Stimulated activated CD8-positive, alpha-beta memory T cell treated with anti-CD3 and anti-CD28 coated beads, Interleukin-4, amount 100 ng/mL, for 1 hour (primary cell): ENCODE measurements at places on chromosomes 4 and X.

GRCh38 chr4:14917298-14917633 is 85.0 kb upstream of the CPEB2 start:
- no peak for DNase-seq

- no peak for DNase-seq
Measured at GRCh38 chr4:164779811-164780216, 25.9 kb downstream of the SMIM31 start.

DNA sequence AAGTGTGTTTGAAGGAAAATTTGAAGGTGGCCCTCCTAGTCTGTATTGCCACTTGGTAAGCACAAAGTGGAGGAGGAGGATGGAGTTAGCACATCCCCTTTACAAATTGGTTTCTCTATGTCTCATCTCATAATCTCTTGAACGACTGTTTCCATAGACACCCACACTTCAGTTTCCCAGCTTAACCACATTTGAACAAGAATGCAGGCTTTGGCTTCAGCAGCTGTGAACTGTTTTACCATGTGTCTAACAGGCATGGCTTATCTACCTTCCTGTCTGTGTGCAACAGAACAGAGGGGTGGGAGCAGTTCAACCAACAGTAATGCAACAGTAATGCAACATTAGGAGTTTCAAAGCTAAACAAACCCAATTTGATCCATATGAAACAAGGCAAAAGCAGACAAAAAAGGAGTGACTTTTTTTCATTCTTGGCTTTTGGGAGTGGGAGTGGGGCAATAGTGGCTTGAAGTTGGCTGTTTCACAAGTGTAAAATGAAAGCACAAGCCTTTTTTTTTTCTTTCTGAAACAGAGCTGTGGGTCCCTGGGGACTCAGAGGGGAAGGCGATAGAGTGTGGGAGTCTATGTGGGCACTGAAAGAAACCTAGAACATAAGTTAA is 108.0 kb downstream of the ITM2A start:
- no peak for DNase-seq

DNA sequence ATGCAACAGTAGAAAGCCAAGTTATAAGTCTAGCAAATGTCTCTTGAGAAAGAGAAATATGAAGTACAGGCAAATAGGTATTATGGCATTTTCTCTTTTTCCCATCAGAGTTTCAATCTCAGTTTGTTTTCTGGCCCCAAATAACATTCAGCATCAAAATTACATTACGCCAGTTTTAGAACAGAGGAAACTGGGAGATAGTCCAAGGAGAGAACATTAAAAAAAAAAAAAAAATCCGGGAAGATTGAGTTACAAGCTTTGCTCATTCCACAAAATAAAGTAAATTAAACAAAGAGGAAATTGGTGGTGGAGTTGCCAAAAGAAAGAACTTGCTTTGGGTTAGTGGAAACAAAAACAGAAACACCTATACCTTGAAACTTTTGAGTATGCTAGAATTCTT is 50.4 kb upstream of the IL13RA2 start:
- no peak for DNase-seq

- no peak for DNase-seq
Measured at GRCh38 chr4:56215141-56215783, 172.0 kb downstream of the AASDH start.

- no peak for DNase-seq
Measured at GRCh38 chr4:23728971-23729370, 160.9 kb downstream of the PPARGC1A start.

GRCh38 chr4:153114771-153115321 is 89.4 kb upstream of the TRIM2 start:
- DNase-seq, result no peak

- no peak for DNase-seq
Measured at GRCh38 chr4:118883861-118884260, 4.8 kb upstream of the SYNPO2 start.

DNA sequence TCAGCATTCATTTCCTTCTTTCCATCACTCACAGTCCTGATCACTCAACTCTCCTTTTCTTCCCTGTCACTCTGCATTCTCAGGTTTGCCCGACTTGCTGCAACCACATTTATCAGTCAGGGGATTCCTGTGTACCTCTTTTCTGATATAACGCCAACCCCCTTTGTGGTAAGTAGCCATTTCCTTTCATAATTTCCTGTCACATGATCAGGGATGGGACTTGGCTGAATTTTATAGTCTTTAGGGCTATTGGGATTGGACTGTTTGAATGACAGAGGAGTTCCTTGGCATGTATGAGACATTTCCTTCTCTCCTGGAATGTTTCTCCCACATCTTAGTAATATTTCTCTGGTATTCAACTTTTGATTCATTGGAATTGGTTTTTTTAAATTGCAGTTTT is 11.0 kb downstream of the PGM2 start:
- DNase-seq, result no peak

- DNase-seq, result no peak
Measured at GRCh38 chr4:56723201-56723605, 42.1 kb upstream of the HOPX start.

GRCh38 chr4:186236126-186236525 is 8.8 kb downstream of the KLKB1 start:
- no peak for DNase-seq

GRCh38 chr4:94469221-94469784 is 17.6 kb downstream of the PDLIM5 start:
- DNase-seq, result no peak

DNA sequence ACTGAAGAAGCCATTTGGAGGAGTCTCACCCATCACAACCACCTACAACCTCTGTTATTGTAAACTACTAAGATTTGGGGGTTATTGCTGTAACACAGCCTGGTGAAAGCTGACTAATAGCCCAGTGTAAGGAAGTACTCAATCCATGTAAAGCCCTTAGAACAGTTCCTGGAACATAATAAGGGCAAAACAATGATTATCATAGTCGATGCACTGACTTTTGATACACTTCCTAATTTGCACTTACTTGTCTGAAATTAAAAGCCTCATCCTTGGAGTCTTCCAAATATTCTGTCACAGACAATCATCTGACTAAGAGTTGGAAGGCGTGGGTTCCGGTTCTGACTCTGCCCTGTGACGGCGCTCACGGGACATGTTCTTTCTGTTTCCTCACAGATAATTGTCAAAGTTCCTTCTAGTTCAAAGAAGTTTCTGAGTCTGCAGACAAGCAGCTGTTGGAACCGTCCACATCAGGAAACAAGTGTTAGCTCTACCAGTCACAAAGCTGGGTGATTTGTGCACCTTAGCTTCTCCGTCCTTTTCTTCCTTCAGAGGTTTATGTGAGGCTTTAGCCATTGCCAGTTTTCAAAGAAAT is 33.4 kb upstream of the RASGEF1B start:
- DNase-seq, result peak; percentile 21

DNA sequence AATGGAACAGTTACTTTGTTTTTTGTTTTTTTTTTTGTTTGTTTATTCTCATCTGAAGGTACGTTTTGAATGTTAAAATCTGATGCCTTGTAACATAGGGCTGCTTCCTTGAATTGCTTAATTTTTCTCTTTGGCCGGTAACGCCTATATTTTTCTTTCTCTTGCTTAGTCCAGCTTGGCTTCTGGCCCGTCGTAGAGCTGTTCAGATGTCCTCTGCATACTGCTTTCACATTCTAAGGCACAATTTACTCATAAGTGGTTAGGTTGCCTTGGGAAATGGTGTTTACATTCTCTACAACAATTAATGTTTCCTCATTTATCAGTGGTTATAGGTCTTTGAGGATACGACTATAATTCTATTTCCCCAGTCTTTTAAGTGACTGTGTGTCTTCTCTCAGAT is 7.9 kb downstream of the NONO start:
- no peak for DNase-seq

- no peak for DNase-seq
Measured at GRCh38 chr4:173094739-173095421, 73.7 kb upstream of the GALNT7 start.

GRCh38 chrX:39995457-39995856 is 102.3 kb downstream of the BCOR start:
- no peak for DNase-seq

DNA sequence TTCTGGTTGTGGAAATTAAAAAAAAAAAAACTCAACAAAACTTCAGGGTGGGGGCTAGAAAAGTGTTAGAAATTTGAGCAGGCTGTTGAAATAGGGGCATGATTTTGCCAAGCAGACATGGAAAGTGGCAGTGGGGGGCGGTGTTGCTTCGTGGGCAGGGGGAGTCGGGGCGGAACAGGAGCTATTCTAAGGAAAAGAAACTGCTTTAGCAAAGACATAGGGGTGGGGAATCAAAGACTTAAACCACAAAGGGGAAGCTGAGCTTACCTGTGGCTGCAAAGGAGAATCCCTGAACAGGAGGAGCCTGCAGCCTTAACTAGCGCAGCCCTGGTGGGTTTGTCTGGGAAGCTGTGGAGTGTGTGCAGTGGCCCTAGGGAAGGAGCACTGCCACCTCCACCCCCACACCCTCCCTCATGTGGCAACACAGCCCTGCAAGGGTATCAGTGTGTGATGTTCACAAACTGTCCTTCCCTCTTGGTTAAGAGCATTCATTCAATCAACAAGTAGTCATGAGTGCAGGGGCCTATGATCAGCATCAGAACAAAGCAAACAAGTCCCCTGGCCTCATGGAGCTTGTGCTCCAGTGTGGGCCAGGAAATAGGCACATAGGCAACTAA is 20.5 kb downstream of the SEL1L3 start:
- DNase-seq, result no peak

DNA sequence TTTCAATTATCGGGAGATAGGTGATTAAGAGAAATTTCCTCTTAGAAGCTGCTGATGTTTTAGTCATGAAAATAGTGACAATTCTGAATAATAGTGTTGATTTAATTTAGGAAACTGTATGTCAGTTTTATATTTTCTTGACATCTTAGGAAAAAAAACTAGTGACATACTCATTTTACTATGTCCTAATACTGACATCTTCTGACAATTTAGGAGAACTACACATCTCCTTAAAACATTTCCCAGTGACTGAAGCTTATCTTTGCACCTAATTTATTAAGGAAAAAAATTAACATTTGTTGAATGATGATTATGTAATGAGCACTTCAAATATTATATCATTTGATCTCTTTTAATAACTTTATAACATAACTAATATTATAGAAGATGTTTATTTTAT is 42.0 kb upstream of the RBMXL3 start:
- no peak for DNase-seq

DNA sequence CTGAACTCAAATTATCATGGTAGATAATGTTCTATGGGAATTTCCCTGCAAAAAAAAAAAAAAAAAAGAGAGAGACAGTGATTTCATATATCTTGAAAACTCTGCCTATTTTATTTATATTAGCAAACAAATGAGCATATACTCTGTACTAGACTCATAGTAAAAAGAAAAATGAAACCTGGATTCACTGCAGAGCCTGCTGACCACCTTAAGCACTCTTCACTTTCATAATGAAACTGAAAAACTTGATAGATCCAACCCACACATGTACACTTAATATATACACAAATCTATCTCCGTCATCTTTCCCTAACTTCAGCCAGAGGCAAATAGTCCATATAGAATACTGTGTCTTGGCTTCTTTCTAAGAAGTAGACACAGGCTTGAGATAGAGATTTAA is 226.1 kb upstream of the KCNIP4 start:
- no peak for DNase-seq

- DNase-seq, result no peak
Measured at GRCh38 chr4:109760682-109761081, 30.8 kb upstream of the PLA2G12A start.

GRCh38 chrX:40467454-40467853 is 113.3 kb upstream of the ATP6AP2 start:
- no peak for DNase-seq
